ENCODE measurements at places on chromosomes 5 and 9. TPM values are rescaled to one million over a fixed set of nuclear protein-coding genes. Genes with fewer than 3 reads are reported as not detected.

MSX2 gene
- total RNA-seq: 1.3 TPM

C1QTNF2 gene
- total RNA-seq: 0.24 TPM

STC2 gene
- total RNA-seq: 0.48 TPM

PCDHGA1 gene
- total RNA-seq: 0.48 TPM

SEMA6A gene
- total RNA-seq: 136 TPM

RIOK2 gene
- 12.1 TPM for total RNA-seq

GLDC gene
- 0.44 TPM for total RNA-seq

PCDHGC5 gene
- 2.3 TPM for total RNA-seq

GPR150 gene
- total RNA-seq: 0.35 TPM

LCN9 gene
- total RNA-seq: not detected

ADAMTS16 gene
- total RNA-seq: not detected

IFNA21 gene
- not detected for total RNA-seq

ARID3C gene
- not detected for total RNA-seq

PCDHA9 gene
- total RNA-seq: 0.14 TPM

PIP5KL1 gene
- not detected for total RNA-seq

ATP6V0E1 gene
- total RNA-seq: 217 TPM

ENTREP1 gene
- total RNA-seq: 4.0 TPM

EPB41L4B gene
- 13.4 TPM for total RNA-seq

MLANA gene
- not detected for total RNA-seq

LRSAM1 gene
- total RNA-seq: 29.5 TPM

CMYA5 gene
- 0.12 TPM for total RNA-seq

PCDHB13 gene
- total RNA-seq: 7.2 TPM

PCA3 gene
- not detected for total RNA-seq

AIF1L gene
- 2.1 TPM for total RNA-seq

AKNA gene
- 14.1 TPM for total RNA-seq

TSLP gene
- 0.75 TPM for total RNA-seq

HSDL2 gene
- total RNA-seq: 88.4 TPM

PCDHGA4 gene
- 4.7 TPM for total RNA-seq

NUTM2G gene
- total RNA-seq: not detected

MYOT gene
- 0.86 TPM for total RNA-seq

AGXT2 gene
- total RNA-seq: not detected

ZFP2 gene
- 0.69 TPM for total RNA-seq

TMC1 gene
- total RNA-seq: 0.50 TPM

DMGDH gene
- total RNA-seq: 10.1 TPM

PCDHGA11 gene
- 4.7 TPM for total RNA-seq

LOX gene
- total RNA-seq: 2.6 TPM

CORO2A gene
- 0.52 TPM for total RNA-seq

SHISAL2B gene
- not detected for total RNA-seq

LIX1 gene
- total RNA-seq: not detected

SPINK7 gene
- total RNA-seq: not detected

GLRA1 gene
- total RNA-seq: 0.53 TPM

C5orf58 gene
- total RNA-seq: 0.39 TPM

CCDC192 gene
- not detected for total RNA-seq

HCN1 gene
- total RNA-seq: not detected

PCDHGA9 gene
- total RNA-seq: 7.8 TPM

BHMT gene
- total RNA-seq: 0.78 TPM

FKBP15 gene
- 29.0 TPM for total RNA-seq

RMRP gene
- total RNA-seq: 22,183 TPM

CERT1 gene
- 56.4 TPM for total RNA-seq

FREM1 gene
- 24.1 TPM for total RNA-seq
